ENCODE measurements at places on chromosomes 5 and 9.
A peak's percentile ranks its signal among the peaks of the same experiment; 100 is the strongest.

- DNase-seq, result no peak
Observed at GRCh38 chr5:77101298-77101697, 14.2 kb upstream of the ZBED3 start.

DNA sequence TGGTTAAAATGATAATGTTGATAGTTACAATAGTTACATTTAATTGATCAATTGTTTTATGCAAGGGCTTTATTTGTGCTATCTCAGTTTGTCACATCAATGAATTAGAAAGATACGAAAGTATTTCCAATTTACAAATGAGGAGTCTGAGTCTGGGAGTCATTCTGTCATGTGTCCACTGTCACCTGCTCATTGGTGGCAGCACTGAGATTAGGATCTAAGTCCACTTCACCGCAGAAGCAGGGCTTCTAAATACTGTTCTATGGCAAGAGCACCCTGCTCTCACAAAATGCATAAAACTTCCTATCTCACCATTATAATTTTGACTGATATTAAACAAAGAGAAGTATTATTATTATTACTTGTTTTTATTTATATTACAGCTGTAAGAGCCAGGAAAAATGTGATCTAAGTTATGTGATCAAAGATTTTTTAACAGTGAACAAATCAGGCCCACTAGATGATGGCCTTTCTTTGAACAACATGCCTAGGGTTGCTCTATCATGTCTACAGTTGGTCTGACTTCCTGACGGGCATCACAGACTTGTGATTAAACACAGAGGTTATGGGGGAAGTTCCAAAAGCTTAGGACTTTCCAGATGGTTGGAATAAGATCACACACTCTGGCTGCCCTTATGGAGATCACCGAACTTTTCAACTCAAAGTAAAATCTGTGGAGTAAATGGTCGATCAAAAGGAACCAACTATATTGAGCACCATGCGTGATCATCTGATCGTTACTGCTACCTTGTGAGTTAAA lies 15.1 kb downstream of the TLR4 start:
- DNase-seq, result no peak

- no peak for DNase-seq
Observed at GRCh38 chr9:17065062-17065461, 69.8 kb upstream of the CNTLN start.

GRCh38 chr9:13083963-13084528 lies 195.4 kb downstream of the MPDZ start:
- no peak for DNase-seq

GRCh38 chr9:78775211-78775610 lies 478.3 kb downstream of the PSAT1 start:
- DNase-seq, result no peak

DNA sequence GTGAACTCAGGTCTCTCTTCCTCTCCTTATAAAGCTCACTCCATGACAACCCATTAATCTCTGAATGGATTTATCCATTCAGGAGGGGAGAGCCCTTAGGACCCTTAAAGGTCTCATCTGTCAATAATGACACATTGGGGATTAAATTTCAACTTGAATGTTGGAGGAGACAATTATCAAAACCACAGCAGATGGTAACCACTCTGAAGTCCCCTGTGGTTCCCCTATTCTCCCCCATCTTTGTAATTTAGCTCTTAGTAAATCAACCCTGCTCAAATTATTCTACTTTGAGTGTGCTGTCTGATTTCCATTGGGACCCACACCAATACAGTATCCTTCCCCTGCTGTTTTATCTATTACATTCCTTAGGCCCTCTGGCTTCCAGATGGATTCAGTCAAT lies 72.0 kb upstream of the RAI14 start:
- no peak for DNase-seq

DNA sequence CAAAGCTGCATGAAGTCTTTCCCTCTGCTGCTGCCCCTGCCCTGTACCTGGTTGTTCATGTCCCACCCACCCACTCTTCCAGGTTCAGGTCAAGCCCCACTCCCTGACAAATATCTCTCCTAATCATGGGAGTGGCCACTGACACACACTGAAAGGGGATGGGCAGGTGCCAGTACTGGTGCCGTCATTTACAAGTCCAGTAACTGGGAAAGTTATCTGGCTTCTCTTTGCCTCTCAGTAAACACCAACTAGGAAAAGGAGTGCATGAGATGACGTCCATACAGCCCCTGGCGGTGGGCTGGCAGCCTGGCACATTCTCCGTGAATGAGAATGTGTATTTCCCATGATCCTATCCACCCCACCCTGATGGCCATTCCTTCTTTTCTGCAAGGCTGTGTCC lies 225.2 kb downstream of the FSTL4 start:
- DNase-seq, result no peak

GRCh38 chr9:123974471-123974870 lies 37.1 kb upstream of the LHX2 start:
- no peak for DNase-seq

GRCh38 chr5:76169146-76169905 lies 86.1 kb downstream of the SV2C start:
- no peak for DNase-seq

- no peak for DNase-seq
Observed at GRCh38 chr5:140240987-140241706, 61.8 kb downstream of the PFDN1 start.

- no peak for DNase-seq
Observed at GRCh38 chr9:133099726-133100505, 21.1 kb downstream of the RALGDS start.

- DNase-seq, result no peak
Observed at GRCh38 chr5:60259730-60260129, 366.2 kb upstream of the PDE4D start.

DNA sequence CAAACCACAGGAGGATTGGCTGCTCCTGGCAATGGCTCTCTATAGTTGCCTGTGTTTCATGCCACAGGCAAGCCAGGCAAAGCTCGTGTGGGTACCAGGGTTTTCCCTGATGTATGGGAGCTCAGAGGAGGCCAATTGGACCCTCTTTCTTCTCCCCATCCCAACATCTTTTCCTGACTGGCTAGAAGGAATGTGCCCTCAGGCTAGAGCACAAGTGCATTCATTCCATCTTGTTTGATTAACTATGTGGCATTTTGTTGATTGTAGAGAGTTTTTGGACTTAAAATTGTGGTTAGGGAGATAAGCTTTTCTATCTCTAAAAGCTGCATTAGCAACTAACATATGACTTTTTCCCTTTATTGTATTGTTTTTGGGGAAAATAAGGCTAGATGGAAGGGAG lies 561.3 kb downstream of the PSAT1 start:
- no peak for DNase-seq

DNA sequence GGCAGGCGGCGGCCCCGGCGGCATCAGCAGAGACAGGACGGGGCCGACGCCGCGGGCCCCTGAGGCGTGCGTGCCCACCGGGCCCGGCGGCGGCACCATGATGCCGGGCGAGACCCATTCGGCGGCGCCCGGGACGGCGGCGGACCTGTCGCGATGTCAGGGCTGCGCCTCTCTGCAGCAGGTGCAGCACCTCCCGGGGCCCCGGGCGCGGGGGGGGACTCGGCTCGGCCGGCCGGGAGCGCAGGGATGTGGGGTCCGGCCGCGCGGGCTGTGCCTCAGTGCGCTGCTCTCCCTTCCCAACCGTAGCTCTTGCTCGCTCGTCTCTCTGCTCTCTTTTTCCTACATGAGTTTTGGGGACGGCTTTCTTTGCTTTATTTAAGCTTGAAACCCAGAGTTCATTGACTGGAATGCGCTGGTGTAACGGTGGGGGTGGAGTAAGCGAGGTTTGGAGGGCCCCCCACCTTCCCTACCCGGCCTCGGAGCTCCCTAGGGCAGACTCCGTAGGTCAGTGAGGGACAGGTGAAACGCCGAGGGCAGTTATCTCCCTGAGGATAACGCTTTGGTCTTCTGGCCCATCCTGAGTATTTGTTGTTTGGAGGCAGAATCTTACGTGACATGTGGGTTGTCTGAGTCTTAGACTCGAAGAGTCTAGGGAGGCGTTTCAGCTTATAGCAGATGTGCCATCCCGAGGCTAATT lies 490 bp downstream of the ICE1 start:
- no peak for DNase-seq

GRCh38 chr5:133494232-133494922 lies 118.0 kb downstream of the FSTL4 start:
- no peak for DNase-seq

GRCh38 chr9:88745276-88746001 lies 210.5 kb downstream of the NXNL2 start:
- DNase-seq, result no peak

DNA sequence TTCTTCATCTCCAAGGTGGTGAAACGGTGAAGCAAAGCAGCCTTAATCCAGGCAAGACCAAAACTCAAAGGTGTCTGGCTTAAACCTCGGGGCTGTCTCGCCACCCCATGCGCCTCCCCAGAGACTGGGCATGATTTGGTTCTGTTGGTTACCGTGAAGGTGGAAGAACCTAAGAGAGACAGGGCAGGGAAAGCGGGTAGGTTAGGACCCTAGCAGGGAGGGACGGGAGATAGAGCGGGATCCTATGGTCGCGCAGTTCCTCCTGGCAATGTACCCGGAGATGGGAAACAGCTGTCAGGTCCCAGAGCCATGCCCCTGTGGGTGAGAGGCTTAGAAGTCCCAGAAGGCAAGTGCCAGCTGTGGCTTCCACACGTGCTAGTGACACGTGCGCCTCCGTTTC lies 418.3 kb upstream of the IRX1 start:
- DNase-seq, result no peak

GRCh38 chr9:69097923-69098593 lies 62.5 kb downstream of the FXN start:
- DNase-seq, result no peak

DNA sequence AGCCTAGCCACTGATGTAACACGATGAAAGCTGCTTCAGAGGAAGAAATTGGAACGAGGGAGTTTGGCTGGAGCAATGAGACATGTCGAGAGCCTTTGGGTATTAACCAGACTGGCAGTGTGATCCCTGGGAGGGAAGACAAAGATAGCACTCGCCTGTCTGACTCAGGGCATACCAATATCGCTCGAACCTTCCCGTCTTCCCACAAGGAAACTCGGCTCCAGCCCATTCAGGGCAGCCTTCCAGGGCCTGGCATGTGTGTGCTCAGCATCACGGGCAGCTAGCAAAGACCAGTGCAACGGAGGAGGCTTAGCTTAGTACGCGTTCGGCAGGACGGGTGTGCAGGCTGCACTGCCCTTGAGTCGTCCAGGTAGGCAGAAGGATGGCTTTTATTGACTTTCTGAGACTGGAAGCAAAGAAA lies 356.9 kb upstream of the WWC1 start:
- no peak for DNase-seq

GRCh38 chr5:163731256-163731655 lies 225.8 kb downstream of the MAT2B start:
- DNase-seq, result no peak

GRCh38 chr5:137402436-137403187 lies 96.5 kb downstream of the SPOCK1 start:
- no peak for DNase-seq

DNA sequence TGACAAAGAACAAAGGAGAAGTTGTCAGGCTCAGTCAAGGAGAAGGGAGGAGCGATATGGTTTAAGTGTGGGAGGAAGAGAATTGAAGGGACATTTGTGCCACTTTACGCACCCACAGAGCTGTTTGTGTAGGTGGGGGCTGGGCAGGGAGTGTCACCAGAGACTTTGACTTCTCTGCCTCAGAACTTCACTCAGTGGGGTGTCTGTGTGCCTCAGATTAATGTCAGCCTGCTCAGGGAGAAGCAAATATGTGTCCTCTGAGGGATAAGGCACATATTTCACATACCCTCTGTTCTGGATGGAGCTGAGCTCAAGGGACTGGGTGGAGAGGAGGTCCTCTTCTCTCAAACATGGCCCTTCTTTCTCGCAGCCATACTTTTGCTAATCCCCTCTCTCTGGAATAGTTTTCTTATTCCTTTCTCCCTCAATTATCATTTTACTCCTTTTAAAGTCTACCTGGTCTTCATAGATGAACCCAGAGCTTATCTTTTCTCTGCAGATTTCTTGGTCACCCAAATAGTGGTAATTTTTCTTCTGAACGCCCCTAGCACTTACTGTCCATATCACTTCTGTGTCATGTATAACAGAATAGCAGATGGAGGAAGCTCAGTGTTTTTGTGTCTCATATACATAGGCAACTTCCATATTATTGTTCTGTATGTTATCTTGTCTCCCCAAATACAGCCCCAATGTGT lies 77.0 kb downstream of the IQGAP2 start:
- no peak for DNase-seq

- peak; percentile 9 for DNase-seq
Observed at GRCh38 chr9:83620841-83621636, 1.9 kb upstream of the IDNK start.

- no peak for DNase-seq
Observed at GRCh38 chr5:180235077-180235476, 26.1 kb upstream of the RASGEF1C start.

DNA sequence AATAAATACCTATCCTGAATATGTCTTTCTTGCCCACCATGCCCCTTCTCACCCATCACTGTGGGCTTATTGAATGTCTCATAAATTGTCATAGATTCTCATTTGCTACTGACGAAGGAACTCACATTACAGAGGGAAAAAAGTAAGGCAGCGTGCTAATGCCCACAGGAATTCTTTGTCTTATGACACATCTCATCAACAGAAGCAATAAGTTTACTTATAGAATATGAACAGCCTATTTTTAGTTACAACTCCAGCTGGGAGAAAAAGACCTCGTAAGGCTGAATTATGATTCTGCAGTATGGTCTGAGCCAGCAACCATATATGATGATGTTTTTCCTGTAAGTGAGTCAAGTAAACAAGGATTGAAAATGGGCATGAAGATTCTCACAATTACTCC lies 22.4 kb upstream of the ATG10 start:
- DNase-seq, result no peak

- peak; percentile 30 for DNase-seq
Observed at GRCh38 chr9:131478421-131478868, 24.3 kb upstream of the POMT1 start.

DNA sequence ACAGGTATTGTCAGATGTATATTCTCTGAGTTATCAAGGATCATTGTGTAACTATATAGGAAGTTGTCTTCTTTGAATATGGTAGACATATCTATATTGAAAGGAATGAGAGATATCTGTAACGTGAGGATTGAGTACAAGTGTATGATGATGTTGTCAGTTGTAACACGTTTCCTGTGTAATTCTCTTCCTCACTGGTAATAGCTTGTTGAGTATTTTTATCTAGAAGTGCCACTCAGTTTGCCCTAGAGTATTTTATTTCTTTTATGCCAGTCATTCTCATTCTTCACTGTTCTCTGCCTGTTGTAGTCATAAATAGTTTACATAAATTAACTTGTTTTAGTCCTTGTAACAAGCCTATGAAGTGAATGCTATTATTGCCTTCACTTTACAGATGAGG lies 172.1 kb downstream of the BAAT start:
- no peak for DNase-seq

- DNase-seq, result no peak
Observed at GRCh38 chr5:77155179-77155785, 55.2 kb upstream of the PDE8B start.

GRCh38 chr9:102355982-102356381 lies 617.5 kb upstream of the GRIN3A start:
- DNase-seq, result no peak

- no peak for DNase-seq
Observed at GRCh38 chr5:135833961-135834638, 363 bp upstream of the SLC25A48 start.
